ENCODE measurements at places on chromosomes 16 and 17.
A peak's percentile ranks its signal among the peaks of the same experiment; 100 is the strongest.

DNA sequence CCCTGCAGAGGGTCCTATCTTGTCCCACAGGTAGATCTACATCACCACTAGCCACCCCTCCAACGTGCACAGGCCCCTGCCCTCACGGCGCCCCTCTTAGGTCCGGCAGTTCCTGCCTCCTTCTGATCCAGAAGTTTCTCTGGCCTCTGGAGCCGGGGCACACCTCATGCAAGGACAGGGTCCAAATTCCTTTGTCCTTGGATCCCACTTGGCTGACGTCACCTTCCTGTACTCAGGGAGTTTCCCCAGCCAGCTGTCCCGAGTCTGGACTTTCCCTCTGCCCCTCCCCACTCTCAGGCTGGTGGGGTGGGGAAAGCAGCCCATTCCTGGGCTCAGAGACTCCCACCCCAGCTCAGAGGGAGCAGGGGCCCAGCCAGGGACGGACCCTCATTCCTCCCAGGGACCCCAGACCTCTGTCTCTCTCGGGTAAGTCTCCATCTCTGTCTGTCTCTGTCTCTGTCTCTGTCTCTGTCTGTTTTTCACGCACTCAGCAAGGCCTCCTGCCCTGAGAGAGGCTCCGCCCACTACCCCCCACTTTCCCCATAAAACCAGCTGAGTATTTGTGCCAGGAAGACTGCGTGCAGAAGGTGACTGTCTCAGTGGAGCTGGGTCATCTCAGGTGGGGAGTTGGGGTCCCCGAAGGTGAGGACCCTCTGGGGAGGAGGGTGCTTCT, at the start of gene IL32:
Gene IL32 (plus strand): TSS at position 572 of the 673 bp plus-strand sequence. CDS start 172 bp downstream, outside the sequence.
- DNase-seq, result peak; percentile 82

GRCh38 chr16:15572329-15573001, 70.5 kb downstream of the MARF1 start:
- DNase-seq, result no peak

DNA sequence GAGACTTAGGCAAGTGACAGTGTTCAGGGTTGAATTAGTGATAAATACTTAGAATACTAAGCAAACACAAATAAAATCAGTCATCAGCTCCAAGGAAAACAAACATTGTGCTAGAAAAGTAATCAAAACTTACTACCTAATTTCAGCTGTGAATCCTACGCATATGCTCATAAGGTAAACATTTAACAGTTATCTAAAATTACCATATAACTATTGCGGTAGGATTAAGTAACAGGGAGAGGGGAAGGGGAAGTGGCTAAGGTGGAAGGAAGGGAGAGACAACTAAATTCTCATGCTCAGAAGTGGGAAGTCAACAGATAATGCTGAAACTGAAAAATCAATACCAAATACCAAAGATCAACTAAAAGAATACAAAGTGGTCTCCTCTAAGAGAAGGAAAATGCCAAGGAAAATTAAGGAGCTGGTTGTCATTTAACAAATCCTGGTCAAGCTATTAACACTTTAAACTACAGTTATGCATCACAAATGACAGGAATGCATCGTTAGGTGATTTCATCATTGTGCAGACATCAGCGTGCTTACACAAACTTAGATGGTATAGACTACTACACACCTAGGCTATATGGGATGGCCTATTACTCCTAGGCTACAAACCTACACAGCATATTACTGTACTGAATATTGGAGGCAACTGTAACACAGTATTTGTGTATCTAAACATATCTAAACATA, 20.0 kb downstream of the USP32 start:
- DNase-seq, result no peak

- no peak for DNase-seq
Measured at GRCh38 chr17:35056013-35056412, 7.5 kb downstream of the RFFL start.

- DNase-seq, result no peak
Measured at GRCh38 chr16:19881783-19882182, 2.9 kb downstream of the GPRC5B start.

DNA sequence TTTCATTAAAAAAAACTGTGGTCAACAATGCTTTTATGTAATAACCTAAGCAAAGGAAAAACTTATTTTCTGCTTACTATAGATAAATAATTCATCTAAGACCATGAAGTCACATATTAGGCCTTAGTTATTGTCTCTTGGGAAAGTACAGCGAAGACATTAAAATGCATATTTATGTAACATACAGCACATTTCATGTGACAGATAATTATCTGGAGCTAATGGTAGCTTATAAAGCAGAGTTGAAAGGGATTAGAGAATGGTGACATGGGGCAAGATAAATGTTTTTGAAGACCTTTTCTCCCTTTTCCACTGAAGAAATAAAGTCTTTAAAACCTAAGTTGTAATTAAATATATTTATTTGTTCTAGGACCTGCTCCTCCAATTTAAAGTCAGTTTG, 9.7 kb downstream of the MEIOC start:
- DNase-seq, result no peak

Measured in ELR (cell line).